ENCODE measurements at places on chromosomes 1 and 21. TPM values are rescaled to one million over a fixed set of nuclear protein-coding genes. Genes with fewer than 3 reads are reported as not detected.

HYI gene
- 37.3 TPM for total RNA-seq

SPATA46 gene
- not detected for total RNA-seq

OR6K6 gene
- total RNA-seq: not detected

SMIM1 gene
- 0.53 TPM for total RNA-seq

CYP4B1 gene
- total RNA-seq: not detected

GPR37L1 gene
- total RNA-seq: not detected

NES gene
- 159 TPM for total RNA-seq

Measured in aortic smooth muscle cell (primary cell).